Midbrain (tissue), 1 donor: ENCODE measurements at places on chromosomes 12 and 14.
A peak's percentile ranks its signal among the peaks of the same experiment; 100 is the strongest.

GRCh38 chr12:1862973-1863372 lies 42.6 kb downstream of the LRTM2 start:
- DNase-seq = no peak

DNA sequence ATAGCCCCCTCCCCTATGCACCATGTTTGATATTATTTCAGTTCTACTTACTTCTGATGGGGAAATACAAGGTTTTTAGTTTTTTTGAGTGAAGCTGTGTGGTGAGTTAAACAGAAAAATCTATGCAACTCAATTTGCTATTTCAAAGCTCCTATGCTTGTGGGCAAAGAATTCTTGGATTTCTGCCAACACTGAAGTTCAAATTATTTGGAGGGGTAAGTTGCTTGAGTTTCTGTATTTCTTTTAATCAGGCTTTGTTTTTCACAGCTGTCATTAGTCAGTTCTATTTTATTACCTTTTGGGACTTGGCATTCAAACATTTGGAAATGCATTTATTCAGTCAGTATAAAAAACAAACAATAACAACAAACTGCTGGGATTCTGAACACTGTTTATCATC lies 407.5 kb upstream of the MGAT4C start:
- DNase-seq = no peak

DNA sequence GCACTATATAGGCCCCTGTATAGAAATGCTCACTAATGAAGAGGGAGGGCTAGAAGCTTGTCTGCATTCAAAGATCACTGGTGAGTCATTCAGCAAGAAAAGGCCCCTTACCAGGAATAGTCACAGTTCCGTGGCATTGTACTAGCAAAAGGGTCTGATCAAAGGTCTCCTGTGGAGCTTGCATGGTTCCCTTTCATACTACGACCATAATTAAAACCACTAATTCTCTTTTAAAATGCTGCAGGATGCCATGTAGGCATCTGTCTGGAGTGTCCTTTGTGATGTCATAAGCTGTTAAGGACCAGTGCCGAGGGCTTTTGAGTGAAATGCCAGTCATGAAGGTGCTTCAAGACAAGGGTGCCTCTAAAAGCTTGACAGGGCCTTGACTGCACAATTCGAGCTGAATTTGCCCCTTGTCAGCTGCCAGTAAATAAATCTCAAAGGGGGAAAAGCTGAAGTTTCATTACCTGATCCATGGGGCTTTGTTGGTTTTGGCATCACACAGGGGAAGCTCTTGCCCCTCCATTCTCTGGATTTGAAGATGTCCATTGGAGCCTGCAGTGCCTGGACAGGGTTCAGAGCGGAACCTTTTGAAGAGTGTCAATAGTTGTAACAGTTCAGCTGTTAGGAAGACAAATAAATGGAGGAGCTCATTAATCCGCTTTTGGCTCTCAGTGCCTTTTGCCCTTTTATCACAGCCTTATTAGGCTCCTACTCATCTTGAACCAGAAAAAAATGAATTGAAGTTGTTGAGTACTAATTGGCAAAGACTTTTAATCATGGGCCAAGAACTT lies 69.1 kb downstream of the TMEM260 start:
- DNase-seq = no peak

- DNase-seq = no peak
Observed at GRCh38 chr12:104643093-104643818, 186.5 kb downstream of the CHST11 start.

- peak; percentile 94 for DNase-seq
Observed at GRCh38 chr12:6937481-6938352, 5.9 kb upstream of the RNU7-1 start.

DNA sequence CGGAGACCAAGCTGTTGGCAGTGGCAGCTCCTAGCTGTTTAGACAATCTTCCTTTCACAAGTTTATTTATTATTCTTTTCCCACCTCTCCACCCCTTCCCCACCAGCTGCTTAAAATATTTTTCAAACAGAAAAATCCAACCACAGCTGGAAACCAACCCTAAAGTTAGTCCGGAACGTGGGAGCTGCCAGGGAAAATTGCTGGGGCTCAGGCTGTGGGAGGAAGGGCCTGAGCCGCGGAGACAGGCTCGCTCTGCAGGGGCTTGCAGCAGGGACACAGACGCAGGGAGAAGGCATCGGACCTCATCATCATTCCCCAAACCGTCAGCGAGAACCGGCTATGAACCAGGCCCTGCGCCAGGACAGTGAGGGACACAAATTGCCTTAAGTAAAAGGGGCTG lies 16.1 kb upstream of the TMEM106C start:
- no peak for DNase-seq
